ENCODE measurements at places on chromosomes 3 and 15.

DNA sequence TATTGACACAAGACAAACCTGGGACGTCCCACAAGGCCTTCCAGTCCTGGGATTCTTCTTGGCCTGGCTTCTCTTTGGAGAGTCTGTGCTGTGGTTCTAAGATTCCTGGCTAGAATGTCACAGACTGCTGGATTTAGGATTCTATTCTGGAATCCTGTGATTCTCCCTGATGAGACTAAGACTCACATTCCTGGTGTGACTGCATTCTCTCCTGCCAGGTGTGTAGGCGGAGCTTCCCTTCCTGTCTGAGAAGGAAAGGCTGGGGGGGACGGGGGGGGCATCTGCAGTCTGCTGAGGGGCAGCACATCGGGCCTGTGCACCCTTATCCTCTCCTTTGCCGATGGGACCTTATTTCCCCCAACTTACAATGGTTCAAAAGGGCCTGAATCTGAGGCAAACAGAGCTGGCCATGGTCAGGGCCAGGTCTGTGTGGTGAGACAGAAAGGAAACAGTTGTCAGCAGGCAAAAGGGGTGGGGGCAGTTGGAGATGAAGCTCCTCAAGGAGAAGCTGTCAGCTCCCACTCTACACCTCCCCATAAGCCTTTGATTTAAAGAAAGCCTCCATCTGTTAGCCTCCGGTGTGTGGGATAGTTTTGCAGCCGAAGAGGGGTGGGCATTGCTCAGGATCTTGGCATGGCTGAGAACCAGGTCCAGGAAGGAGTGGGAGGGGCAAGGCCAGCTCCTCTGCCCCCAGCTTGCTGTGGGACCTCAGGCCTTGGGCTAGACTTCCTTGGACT lies 30.9 kb downstream of the VIPR1 start:
- no peak for DNase-seq

- DNase-seq = peak; percentile 39
Measured at GRCh38 chr3:52313774-52314188, 2.3 kb upstream of the DNAH1 start.

GRCh38 chr3:126495786-126496185 lies 20.1 kb upstream of the ZXDC start:
- no peak for DNase-seq

GRCh38 chr3:60010781-60011180 lies 961.0 kb upstream of the CFAP20DC start:
- no peak for DNase-seq
